ENCODE measurements at places on chromosomes 12 and 14.

GRCh38 chr12:48580831-48581230 is 11.0 kb upstream of the LALBA start:
- no peak for DNase-seq

- no peak for DNase-seq
Measured at GRCh38 chr12:7884689-7885088, 12.0 kb upstream of the SLC2A14 start.

GRCh38 chr14:68822926-68823325 is 30.1 kb upstream of the ZFP36L1 start:
- DNase-seq, result no peak

DNA sequence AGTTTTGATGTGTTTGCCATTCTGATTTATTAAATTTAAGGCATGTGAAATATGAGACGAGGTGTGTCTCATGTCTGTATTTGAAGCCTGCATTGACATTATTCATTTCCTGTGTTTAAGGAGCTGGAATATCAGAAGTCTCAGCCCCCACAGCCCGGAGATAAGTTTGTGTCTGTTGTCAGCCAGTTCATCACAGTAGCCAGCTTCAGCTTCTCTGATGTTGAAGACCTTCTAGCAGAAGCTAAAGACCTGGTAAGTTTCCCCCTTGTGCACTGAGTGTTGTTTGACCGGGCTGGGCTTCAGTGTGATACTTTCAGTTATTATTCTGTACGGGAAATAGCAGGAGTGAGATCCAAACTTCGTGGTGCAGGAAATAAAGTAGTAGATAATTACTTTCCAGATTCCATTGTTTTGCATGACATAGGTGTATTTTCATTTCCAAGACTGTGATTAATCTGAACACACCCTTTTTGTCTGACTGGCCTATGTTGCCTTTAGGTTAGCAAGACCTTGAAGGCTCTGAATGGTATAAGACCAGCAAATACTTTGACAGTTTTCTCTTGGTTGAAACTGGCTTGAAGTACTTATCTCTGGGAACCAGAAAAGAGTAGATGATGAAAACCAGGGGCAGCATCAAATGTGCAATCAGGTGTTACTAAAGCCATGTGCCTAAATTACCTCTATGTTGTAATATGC is 101.5 kb downstream of the GPR135 start:
- DNase-seq, result no peak

DNA sequence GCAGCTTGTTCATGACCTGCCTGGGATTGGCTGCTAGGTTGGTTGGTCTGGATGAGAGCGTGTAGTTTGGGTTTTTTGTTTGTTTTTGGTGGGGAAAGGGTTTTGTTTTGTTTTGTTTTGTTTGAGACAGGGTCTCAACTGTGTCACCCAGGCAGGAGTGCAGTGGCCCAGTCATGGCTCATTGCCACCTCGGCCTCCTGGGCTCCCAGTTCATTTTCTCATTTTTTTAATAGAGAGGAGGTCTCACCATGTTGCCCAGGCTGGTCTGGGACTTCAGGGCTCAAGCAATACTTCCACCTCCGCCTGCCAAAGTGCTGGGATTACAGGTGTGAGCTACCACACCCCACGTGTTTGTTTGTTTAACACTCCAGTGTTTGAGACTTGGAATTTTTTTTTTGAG is 3.8 kb downstream of the DYNC1H1 start:
- DNase-seq, result no peak

GRCh38 chr14:55724736-55725135 is 144.7 kb downstream of the KTN1 start:
- no peak for DNase-seq

- DNase-seq, result no peak
Measured at GRCh38 chr12:9364224-9365176, 156.3 kb upstream of the PZP start.

GRCh38 chr12:89333564-89334252 is 18.6 kb downstream of the DUSP6 start:
- DNase-seq, result no peak

DNA sequence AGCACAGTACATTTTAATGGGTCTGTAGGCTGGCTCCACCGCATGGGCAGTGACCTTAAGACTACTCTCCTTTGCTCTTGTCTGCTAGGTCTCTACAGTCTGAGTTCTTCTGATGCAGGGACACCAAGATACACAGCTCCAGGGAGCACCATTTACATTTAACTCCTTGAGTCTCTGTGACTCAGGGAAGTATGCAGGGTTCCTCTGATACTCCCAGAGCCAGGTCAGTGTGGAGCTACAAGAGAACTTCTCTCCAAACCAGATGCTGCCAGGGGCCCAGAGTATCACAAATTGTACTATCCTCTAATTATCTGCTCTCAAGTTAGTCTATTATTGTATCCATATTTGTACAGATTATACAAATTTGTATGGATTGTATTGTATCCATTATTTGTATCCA is 15.2 kb downstream of the ZFP36L1 start:
- no peak for DNase-seq

Data from activated T-helper 1 cell treated with Interleukin-2 at 50 U/mL for 16 hours (primary cell).